ENCODE measurements at places on chromosomes 11 and 22. TPM values are rescaled to one million over a fixed set of nuclear protein-coding genes. Genes with fewer than 3 reads are reported as not detected.

GRCh38 chr11:125148743-125149142, 15.8 kb upstream of the PKNOX2 start:
- no peak for DNase-seq

The TBX1 gene
- total RNA-seq: 2.5 TPM

DNA sequence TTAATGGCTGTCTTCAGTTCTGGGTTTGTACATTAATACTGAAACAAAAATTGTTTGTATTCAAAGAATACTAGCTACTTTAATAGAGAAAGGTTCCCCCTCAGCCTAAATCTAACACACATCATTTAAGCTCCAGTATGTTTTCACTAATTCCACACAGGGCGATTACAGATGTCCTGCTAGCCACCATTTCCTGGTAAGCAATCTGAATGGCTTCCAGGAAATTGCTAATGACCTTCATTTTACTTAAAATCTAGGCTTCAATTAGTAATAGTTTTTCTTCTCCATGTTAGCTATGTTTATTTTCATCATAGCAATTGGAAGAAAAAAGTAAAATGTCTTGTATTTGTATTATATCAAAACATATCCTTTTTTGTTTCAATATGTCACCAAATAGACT, 132.8 kb downstream of the SOX6 start:
- no peak for DNase-seq

DNA sequence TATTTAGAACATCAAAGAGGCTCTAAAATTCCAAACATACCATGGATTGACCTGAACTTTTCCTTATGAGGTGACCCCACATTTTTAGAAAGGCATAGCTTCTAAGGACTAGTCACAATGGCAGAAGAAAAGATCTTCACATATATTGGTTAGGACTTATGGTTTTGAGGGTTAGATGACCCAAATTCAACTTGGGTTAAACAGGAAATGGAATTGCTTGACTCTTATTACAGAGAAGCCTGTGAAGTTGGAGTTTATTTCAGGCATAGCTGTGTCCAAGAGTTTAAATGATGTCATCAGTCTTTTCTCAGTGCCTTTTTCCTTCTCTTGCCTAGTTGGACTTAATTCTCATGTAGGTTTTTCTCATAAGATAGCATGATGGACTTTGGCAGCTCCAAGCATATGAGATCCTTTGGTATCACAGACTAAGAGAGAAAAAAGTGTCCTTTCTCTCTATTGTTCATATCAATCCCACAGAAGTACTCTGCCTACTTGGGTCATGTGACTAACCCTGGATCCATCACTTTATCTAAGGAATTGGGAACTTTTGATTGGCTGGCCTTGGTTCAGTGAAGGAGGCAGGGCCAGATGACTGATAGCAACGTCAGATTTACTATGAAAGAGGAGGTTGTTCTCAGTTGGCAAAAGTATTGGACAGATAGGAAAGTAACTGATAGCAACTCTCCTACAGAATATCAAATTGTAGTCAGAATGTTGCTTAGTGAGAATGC, 17.3 kb upstream of the RAG1 start:
- DNase-seq: no peak

GRCh38 chr11:21931436-21932101, 261.3 kb upstream of the ANO5 start:
- DNase-seq: no peak

- no peak for DNase-seq
These were observed 28.9 kb upstream of the SLC25A1 start for GRCh38 chr22:19207401-19207808.

- DNase-seq: no peak
These were observed 138.1 kb downstream of the PGR start for GRCh38 chr11:100991541-100991940.

GRCh38 chr11:56842814-56843794, 94.6 kb upstream of the OR9G4 start:
- DNase-seq: no peak

GRCh38 chr22:19143967-19144400, 467 bp downstream of the ESS2 start:
- DNase-seq: no peak

GRCh38 chr11:64510759-64511158, 80.3 kb upstream of the SLC22A12 start:
- DNase-seq: no peak

- DNase-seq: peak; percentile 24
These were observed 4.7 kb upstream of the GNAZ start for GRCh38 chr22:23065495-23066122.

GRCh38 chr22:44443641-44444235, 54.3 kb downstream of the RTL6 start:
- peak; percentile 13 for DNase-seq

The HEPN1 gene
- not detected for total RNA-seq

- DNase-seq: peak; percentile 56
These were observed 12.4 kb downstream of the CRELD2 start for GRCh38 chr22:49930596-49931412.

- no peak for DNase-seq
These were observed 1077.9 kb downstream of the DLG2 start for GRCh38 chr11:84549217-84549616.

The BEST1 gene
- total RNA-seq: 0.24 TPM

The DAGLA gene
- 4.3 TPM for total RNA-seq

The CECR2 gene
- 154 TPM for total RNA-seq

- no peak for DNase-seq
These were observed 63.7 kb downstream of the CYTH4 start for GRCh38 chr22:37345863-37346504.

DNA sequence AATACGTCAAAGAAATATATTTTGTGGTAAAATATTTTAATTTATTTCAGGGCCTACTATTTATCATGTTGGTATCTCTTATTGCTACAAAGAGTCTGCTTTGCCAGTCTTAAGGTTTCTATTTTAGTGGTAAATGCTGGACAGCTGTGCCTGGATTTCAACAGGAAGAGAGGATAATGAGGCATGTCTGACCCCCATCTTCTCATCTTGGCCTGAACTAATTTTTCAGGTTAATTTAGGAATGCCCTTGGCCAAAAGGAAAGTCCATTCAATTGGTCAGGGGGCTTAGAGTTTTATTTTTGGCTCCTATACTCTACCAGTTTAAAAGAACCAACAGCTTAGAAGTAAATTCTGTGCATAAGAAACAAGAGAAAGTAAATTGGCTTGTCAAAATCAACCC, 428.2 kb downstream of the LUZP2 start:
- no peak for DNase-seq

GRCh38 chr22:36628571-36629065, 74.9 kb downstream of the CACNG2 start:
- DNase-seq: no peak

The GAS2 gene
- 1.8 TPM for total RNA-seq

The ARHGEF12 gene
- total RNA-seq: 27.0 TPM

- no peak for DNase-seq
These were observed 7.4 kb upstream of the CLMP start for GRCh38 chr11:123202155-123203151.

- no peak for DNase-seq
These were observed 15.5 kb downstream of the RBX1 start for GRCh38 chr22:40966726-40967085.

DNA sequence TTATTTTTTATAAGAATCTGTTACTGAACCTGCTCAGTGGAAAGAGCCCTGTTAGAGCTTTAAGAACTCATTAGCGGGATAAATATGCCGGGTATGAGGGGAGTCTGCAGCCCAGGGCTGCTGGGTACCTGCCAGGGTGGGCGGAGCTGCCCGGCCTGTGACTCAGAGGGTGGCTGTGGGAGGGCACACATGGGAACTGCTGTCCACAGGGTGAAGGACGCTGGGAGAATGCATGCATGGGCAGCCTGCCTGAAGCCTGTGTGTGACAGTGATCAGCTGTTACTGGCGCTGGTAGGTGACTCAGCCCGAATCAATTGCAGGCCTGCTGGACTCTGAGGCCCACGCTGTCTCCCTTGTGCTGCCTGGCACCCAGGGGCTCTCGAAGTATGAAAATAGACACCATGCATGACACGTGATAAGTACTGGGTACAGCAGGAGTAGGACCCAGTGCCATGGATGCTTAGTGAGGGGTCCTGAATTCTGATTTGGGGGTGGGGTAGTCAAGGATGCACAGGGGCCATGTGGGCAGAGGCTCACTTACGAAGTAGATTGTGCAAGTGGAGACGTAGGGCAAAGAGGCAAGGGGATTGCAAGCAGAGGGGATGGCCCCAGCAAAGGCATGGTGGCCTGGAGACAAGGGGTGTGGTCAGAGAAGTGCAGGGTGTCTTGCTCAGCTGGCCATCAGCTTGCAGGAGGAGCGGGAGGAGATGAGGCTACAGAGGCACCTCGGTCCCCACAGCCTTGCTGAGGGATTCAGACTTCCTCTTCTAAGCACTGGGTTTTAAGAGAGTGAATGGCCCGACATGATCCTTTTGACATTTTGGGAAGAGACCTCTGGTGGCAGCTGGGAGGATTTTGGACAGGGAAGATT, 36.5 kb downstream of the GRIK4 start:
- no peak for DNase-seq

DNA sequence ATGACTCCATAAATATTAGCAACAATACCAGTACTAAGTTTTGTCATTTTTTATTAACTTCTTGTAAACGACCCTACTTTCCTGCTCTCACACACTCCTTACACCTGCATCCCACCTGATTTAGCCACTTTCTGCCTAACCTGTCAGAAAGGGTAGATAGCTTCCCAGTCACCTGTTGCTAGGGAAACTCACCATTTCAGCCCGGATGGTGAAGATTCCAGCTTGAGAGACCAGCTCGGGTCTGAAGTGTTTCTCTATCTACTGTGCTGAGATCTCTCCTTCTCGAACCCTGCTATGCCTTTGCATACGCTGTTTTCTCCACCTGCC, at the start of gene PARVG:
PARVG (plus strand) TSS at position 220 of the 327 bp plus-strand sequence. CDS start 2,405 bp downstream, outside the sequence.
- peak; percentile 63 for DNase-seq

- peak; percentile 26 for DNase-seq
These were observed 3.4 kb downstream of the OVOL1 start for GRCh38 chr11:65790104-65790901.

The GRK3 gene
- 22.8 TPM for total RNA-seq

GRCh38 chr22:36985211-36985889, 33.9 kb downstream of the TST start:
- DNase-seq: no peak

The TEX54 gene
- 1.2 TPM for total RNA-seq

- peak; percentile 94 for DNase-seq
These were observed 859 bp upstream of the FGF19 start for GRCh38 chr11:69704508-69705253.

The MUC5B gene
- total RNA-seq: 0.02 TPM

DNA sequence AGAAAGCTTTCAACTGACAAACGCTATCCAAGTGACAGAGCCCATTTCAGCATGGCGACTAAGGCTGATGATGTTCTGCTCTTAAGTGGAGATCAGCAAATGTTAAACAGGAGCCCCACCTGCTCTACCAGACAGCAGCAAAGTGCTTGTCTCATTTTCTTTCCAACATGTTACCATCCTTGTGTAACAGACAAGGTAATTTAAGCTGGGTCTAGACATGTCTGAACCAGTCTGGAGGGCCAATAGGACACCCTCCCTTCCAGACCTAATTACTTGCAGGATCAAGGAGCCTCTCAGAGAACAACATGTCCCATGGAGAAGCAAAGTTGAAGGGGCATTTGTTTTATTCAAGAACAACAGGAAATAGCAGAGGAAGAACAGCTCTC, 3.9 kb upstream of the LMO2 start:
- DNase-seq: no peak

DNA sequence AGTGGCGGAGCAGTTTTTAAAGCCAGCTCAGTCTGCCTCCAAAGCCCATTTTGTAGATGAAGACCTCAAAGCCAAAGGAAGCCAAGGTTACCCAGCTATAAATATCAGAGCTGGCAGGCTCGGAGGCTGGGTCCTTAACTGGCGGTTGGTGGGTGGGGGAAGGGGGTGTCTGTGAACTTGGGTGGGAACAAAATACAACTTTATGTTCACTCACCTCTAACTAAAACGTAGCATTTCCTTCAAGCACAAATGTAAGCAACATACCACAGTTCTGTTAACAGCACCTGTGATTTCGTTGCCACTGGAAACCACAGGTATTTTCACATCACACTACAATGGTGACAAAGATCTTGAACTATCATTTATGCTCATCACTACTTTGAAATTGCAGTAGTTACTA, 99.7 kb upstream of the SYT13 start:
- DNase-seq: no peak

GRCh38 chr11:74822170-74822569, 73.5 kb downstream of the RNF169 start:
- no peak for DNase-seq

DNA sequence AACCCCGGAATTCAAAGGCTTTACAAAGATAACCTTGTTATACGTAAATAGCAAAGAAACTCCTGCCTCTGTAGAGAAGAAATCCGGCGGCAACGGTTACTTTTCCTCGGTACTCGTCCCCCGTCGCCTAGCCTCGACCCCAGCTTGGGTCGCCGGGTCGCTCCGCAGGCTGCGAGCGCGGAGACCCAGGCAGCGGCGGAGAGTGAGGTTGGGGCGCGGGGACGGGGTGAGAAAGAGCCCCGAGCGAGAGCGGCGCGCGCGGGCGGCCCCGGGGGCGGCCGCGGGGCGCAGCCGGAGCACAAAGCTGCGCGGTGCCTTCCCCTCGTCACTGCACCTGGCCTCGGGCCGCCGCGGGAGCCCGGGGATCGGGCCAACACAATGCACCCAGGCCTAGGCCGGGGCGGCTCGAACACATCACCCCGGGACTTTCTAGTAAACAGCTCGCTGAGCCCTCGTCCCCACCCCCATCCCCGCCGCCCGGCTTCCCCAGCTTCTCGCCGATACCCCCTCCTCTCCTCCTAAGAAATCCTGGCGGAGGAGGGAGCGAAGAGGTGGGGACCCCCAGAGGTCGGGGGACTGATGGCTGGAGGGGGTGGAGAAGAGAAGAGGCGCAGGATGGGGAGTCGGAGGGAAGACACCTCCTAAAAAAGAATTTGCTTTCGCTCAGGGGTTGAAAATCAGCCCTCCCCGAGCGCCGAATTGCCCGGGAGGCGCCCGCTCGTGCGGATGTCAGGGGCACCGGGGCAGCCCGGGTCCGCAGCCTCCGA, 845 bp downstream of the MPPED2 start:
- peak; percentile 51 for DNase-seq

The F2 gene
- total RNA-seq: not detected

The TRIM64 gene
- not detected for total RNA-seq

The PRR33 gene
- total RNA-seq: not detected

- DNase-seq: no peak
These were observed 3.4 kb upstream of the CDC42EP2 start for GRCh38 chr11:65311170-65311678.

The LIF gene
- total RNA-seq: 4.3 TPM

GRCh38 chr11:7160814-7161489, 72.2 kb downstream of the RBMXL2 start:
- no peak for DNase-seq

The SCN2B gene
- not detected for total RNA-seq
